ENCODE measurements at places on chromosomes 1 and 21.
A peak's percentile ranks its signal among the peaks of the same experiment; 100 is the strongest.

DNA sequence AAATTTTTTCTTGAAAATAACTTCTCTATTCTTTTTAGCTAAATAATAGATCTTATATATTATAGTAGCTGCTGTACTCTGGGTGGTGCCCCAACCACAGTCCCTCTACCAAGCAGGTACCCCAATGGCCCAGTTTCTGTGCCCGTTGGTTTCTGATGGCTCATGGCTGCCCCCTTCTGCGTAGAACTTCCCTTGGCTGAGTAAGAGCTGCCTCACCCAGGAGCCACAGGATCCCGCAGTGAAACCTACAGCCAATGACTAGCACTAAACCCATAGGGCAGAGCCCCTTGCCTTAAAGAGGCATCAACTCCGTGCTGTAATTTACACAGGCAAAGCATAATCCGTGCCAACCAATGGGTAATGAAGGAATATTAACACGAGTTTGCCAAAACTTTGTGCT is 247.5 kb downstream of the USH2A start:
- DNase-seq = no peak

GRCh38 chr1:87669674-87670073 is 341.0 kb downstream of the LMO4 start:
- no peak for DNase-seq

DNA sequence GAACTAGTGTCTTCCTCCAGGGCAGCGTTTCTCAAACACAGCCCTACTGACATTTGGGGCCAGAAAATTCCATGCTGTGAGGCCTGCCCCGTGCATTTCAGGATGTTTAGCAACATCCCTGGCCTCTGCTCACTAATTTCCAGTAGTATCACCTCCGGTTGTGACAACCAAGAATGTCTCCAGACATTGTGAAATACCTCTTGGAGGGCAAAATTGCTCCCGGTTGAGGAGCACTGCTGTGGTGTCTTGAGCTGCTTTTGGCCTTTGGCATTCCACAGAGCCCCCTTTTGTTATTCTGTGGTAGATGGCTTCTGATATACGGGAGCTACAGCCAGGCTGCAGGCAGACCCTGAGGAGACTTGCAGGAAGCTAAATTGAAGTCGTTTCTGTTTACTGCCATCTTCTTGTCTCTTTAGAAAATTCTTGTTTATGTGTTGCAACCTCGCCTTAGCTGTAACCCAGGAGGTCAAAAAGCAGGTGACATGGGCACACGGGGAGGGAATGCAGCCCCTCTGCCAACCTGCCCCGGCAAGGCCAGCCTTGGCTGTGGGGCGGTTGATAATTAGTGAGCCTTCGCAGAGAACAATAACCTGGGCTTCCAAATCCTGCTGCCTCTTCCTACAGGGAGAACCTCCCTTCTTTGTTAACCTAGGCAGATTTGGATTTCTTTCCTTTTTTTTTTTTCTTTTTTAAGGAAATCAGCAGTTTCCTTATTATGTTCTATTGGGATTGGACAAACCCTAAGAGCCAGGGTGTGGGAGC is 74.7 kb upstream of the AKT3 start:
- DNase-seq = no peak

- DNase-seq = no peak
Measured at GRCh38 chr1:46030876-46031660, 101.4 kb downstream of the PIK3R3 start.

- peak; percentile 13 for DNase-seq
Measured at GRCh38 chr1:50750021-50750619, 209.9 kb downstream of the FAF1 start.

All from natural killer cell (primary cell).